MM.1S (cell line): ENCODE measurements at places on chromosomes 11 and 22.

- DNase-seq = no peak
These were observed 709 bp downstream of the MRGPRX4 start for GRCh38 chr11:18173225-18173866.

DNA sequence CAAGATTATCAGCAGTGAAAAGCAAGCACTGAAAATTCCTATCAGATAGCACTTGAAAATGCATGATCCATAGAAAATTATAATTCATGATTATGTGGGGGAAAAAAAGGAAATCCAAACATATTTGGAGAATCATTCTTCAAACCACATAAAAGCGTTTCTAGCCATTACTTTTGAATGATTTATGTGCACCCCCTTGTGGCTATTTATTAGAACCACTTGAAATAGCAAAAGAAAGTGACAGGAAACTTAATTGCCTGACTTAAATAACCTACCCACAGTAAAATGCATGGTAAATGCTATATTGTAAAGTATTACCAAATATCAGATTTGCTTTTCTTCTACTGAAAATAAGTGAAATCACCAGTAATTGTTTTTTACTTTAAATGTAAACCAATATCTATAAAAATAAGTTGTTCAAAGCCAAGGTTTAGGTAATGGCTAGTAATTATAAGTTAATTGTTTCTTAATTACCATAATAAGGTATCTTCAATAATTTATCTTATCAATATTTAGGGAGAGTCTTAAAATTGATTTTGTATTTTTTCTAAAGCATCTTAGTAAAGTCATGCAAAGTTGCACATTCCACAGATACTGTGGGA, 168.5 kb downstream of the ARHGAP42 start:
- peak; percentile 65 for DNase-seq

DNA sequence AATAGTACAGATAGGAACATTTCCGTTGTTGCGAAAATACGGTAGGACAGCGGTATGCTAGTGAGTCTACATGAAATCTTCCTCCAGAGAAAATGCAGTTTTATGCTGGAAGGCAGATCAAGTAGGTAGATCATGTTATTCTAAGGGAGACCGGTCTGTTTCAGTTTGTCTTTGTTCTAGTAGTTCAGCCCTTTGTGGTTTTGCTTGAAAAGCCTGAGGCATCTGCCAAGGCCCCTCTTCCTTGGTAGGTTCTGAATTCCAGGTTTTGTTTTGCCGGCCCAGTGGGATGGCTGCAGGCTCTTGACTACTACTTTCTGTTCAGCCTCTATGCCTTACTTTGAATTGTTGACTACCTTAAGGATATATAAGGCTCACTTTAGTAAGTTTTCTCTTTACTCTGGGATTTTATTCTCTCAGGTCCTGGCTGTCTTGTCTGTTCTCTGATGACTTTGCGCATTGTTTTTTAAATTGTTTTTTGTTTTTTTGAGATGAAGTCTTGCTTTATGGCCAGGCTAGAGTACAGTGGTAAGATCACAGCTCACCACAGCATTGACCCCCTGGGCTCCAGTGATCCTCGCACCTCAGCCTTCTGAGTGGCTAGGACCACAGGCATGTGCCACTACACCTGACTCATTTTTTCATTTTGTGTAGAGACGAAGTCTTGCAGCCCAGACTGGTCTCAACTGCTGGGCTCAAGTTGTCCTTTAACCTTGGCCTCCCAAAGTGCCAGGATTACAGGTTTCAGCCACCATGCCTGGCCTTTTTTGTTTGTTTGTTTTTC, 53.7 kb downstream of the HIPK3 start:
- DNase-seq = no peak

DNA sequence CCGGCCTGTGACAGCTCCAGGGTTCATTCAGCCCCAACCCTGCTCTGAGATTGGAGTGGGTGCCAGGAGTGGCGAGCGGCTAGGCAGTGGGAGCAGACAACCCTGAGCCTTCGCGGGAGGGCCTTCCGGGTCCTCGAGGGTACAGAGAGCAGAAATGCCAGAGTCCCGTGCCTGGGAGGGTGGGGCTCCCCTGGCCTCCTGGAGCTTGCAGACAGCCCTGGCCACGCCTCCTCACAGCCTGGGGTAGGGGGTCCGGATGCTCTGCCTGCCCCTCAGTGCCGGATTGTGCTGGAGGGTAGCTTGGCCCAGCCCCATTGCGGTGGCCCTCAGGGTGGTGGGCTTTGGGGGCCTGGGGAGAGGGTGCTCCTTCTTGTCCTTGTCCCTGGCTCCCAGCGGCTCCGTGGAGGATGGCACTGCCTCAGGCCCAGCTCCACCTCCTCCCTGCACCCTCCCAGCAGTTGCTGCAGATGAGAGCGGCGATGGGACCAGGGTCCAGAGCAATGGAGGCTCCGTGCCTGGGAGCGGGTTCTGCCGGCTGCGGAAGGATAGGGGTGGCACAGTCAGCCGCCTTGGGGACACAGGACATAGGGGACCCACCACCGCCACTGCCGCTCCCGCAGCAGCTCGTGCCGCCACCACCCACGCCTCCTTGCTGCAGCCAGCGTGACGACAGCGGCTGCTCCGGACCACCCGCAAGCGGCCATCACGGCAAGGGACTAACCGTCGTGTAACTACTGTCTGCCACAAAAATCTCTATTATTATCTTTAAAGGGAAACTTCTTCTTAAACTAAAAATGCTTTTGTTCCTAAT, 34.9 kb upstream of the OR10G7 start:
- DNase-seq = no peak

GRCh38 chr22:42860968-42861367, 3.9 kb upstream of the ARFGAP3 start:
- no peak for DNase-seq

- no peak for DNase-seq
These were observed 14.9 kb downstream of the HEPHL1 start for GRCh38 chr11:94036096-94036495.

DNA sequence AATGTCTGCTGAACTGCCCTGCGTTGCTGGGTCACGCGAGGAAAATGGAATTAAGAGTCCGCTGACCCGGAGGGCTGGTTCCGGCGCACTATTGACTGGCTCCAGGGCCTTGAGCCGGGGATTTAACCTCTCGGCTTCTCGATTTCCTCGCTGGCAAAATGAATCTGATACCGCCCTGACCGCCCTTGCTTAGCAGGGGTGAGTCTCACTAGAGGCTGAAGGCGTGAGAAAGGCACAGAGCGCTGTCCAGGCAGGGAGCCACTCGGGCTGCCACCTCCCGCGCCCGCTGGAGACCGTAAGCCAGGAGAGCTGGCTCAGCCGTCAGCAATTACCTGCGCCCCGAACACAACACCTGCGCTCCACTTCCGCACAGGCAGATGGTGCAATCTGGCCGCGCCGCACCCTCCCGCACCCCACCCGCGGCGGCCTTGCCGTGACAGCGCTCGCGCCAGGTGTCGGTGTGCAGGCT, 65.6 kb downstream of the BUD13 start:
- no peak for DNase-seq

- no peak for DNase-seq
These were observed 18.4 kb downstream of the PTDSS2 start for GRCh38 chr11:468493-468892.

DNA sequence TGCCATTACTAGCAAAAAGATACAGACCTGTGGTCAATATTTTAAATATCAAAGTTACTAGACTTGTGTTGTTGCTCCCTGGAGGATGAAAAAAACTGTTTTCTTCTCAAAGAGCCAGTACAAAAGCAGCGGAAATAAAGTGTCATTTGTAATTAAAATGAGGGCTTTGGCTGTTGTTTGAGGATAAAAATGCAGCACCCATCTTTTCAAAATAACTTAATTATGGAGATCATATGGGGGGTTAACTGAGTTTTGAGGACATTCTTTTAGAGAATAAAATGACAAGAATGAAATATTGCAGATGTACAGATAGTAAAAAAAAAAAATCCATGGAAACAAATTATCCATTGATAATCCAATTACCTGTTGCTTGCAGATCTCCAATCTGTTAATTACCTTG, 1484.4 kb downstream of the LRRC4C start:
- no peak for DNase-seq

- peak; percentile 67 for DNase-seq
These were observed 1.1 kb upstream of the TTLL1 start for GRCh38 chr22:43090130-43090789.

GRCh38 chr11:91397134-91397468, 827.5 kb upstream of the FAT3 start:
- no peak for DNase-seq

- no peak for DNase-seq
These were observed 237.4 kb downstream of the TMEM135 start for GRCh38 chr11:87275176-87275575.

DNA sequence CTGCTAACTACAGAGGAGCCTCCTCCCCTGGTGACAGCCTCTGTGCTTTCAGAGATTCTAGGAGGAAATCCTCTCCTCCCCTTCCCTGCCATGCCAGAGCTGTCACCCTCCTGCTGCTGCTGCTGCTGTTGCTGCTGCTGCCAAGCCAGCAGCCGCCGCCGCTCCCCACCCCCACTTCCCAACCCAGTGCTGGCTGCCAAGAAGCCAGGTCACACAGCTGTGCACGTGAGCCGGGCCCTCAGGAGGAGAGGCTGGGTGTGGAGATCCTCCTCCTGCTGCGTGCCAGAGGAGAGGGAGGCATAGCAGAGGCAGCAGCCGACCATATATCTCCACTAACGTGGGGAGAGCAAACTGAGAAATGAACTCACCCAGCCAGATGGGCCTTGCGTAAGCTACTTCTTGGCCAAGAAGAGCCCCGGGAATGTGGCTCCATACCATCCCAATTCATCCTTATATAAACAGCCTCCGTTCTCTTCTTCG, 12.4 kb downstream of the CRY2 start:
- no peak for DNase-seq

DNA sequence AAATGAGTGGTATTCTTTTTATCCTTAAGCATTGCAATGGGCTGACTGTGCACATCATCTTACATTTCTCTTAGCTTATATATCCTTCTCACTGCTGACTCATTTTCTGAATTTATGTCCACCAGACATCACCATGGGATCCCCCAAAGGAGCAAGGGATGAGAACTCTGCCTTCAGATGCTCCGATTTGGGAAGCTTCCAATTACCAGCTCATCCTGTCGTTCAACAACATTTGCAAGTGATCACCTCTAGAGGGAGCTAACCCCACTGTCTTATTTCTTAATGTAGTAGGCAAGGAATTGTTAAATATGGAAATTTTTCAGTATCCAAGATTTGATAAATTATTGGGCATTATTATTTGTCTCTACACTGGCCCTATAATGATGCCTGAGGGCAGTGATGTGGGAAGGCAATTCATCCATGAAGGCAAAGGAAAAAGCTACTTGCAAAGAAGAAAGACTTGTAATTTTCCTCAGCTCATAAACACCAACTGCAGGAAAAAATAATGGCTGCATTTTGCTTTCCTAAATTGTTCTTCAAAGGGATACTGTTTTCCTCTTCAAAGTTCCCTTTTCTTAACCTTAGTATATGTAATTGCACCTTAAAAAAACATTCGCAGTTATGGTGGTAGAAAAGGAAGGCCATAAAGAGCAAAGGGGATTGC, 102.4 kb upstream of the FSHB start:
- no peak for DNase-seq

DNA sequence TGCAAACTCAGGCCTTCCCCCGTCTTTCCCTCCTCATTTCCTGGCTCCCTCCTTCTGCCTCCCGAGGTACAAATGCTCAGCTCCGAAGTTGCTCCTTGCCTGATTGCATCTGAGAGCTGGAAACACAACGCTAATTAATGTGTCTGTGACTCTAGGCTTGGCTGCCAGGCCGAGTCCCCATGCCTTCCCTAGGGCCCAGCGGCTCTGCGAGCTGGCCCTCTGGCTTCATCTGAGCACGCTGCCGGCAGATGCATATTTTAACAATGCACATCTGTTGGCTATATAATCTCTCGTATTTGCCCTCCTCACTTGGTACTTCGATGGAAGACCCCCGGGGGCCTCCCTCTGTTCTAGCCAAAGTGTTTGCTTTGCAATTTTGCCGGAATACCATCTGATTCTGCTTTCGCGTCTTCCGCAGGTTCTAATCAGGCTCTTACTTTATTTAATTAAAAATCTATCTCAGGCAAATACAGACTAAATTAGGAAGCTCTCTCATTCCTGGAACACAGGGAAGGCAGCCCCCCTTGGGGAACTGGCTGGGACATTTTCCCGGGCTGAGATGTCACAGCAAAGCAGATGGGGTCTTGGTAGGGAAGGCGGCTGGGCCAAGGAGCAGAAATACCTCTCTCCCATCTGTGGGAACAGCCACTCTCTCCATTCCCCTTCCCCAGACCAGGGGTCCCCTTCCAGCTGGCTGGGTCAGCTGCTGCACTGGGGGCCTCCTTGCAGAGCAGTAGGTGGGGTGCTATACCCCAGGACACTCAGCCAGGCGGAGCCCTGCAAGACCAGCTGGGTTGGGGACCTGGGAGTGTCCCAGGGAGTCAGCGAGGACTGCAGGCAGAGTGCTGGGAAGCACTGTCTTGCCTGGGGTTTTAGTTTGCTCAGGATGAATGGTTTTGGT, 162.8 kb downstream of the ST3GAL4 start:
- no peak for DNase-seq

DNA sequence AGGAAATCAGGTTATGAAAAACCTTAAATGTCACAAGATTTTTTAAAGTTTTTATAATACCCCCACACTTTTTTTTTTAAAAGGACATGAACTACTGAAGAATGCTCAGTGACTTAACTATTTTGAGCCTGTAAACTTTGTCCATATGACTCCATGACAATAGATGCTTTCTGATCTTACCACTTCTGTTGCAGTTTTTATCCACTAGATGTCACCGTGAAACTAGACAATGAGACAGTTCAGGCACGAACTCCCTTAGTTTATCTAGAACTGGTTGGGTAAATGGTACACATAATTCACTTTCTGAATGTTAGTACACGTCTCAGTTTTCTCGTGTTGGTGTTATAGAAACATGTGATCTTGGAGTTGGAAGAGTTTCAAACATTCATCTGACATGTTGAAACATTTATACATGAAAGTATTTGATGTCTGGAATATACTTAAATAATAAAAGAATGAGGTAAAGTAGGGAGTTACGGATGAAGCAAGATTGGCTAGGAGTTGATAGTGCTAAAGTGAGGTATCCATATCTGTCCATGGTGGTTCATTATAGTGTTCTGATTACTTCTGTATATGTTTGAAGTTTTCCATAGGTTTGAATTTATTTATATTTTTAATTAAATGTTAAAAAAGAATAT, 8.1 kb downstream of the CCDC15 start:
- DNase-seq = peak; percentile 77
